Sigmoid colon (tissue), 7 donors: ENCODE measurements at places on chromosomes 4 and X. TPM values are rescaled to one million over a fixed set of nuclear protein-coding genes. Genes with fewer than 3 reads are reported as not detected.

GRCh38 chr4:16607241-16608066 is 291.0 kb downstream of the LDB2 start:
- no peak overlapping the region for H3K4me3 ChIP-seq
- H3K4me1 ChIP-seq: no peaks in the 10 kb centered on the region
- no peaks in the 10 kb centered on the region for H3K36me3 ChIP-seq

The CAPN6 gene
- total RNA-seq: 0.99 TPM

GRCh38 chrX:97756879-97757278 is 873.2 kb downstream of the RPA4 start:
- H3K4me3 ChIP-seq: no peak overlapping the region
- no peaks in the 10 kb centered on the region for H3K27me3 ChIP-seq
- no peak for DNase-seq
- no peaks in the 10 kb centered on the region for H3K36me3 ChIP-seq

The CDKN2AIP gene
- 32.3 TPM for total RNA-seq

DNA sequence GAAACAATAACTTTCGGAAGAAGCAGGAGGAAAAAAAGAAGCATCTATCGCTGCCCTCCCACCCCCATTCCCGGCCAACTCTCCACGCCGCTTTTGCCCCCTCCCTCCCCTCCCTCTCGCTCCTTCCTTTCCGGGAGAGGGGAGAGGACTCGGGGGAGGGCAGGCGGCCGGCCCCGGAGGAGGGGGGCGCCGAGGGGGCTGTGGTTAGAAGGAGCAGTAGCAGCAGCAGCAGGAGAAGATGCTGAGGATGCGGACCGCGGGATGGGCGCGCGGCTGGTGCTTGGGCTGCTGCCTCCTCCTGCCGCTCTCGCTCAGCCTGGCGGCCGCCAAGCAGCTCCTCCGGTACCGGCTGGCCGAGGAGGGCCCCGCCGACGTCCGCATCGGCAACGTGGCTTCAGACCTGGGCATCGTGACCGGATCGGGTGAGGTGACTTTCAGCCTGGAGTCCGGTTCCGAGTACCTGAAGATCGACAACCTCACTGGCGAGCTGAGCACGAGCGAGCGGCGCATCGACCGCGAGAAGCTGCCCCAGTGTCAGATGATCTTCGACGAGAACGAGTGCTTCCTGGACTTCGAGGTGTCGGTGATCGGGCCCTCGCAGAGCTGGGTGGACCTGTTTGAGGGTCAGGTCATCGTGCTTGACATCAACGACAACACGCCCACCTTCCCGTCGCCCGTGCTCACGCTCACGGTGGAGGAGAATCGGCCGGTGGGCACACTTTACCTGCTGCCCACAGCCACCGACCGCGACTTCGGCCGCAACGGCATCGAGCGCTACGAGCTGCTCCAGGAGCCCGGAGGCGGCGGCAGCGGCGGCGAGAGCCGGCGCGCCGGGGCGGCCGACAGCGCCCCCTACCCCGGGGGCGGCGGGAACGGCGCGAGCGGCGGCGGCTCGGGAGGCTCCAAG is 1.3 kb downstream of the PCDH7 start:
- no peaks in the 10 kb centered on the region for H3K36me3 ChIP-seq
- H3K27ac ChIP-seq: peak overlapping the region; percentile 88
- peaks cover 5% of the 10 kb centered on the region for H3K27me3 ChIP-seq

The FGB gene
- not detected for total RNA-seq

DNA sequence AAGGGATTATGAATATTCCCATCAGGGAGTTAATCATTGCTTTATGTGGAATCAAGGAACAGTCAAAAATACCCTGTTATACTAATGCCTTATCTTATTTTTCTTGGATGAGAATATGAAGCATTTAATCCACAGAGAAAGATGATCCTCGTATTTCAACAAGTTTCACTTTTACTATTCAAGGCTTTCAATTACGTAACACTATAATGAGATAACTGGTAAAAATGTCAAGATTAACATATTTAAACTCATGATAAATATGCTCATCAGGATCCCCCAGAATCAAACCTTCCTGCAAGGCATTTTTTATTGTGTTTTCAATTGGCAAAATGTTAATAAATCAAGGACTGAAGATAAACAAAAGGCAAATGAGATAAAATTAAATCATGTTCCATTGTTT is 5.1 kb downstream of the ZXDA start:
- no peaks in the 10 kb centered on the region for H3K36me3 ChIP-seq
- H3K27ac ChIP-seq: peak overlapping the region; percentile 52
- H3K4me3 ChIP-seq: no peak overlapping the region
- H3K4me1 ChIP-seq: peaks cover 8% of the 10 kb centered on the region

GRCh38 chrX:69268611-69269010 is 103.4 kb upstream of the PJA1 start:
- H3K27me3 ChIP-seq: no peaks in the 10 kb centered on the region
- H3K36me3 ChIP-seq: no peaks in the 10 kb centered on the region
- H3K27ac ChIP-seq: no peak overlapping the region
- peak; percentile 0 for DNase-seq
- H3K4me1 ChIP-seq: no peaks in the 10 kb centered on the region
- H3K4me3 ChIP-seq: no peak overlapping the region

DNA sequence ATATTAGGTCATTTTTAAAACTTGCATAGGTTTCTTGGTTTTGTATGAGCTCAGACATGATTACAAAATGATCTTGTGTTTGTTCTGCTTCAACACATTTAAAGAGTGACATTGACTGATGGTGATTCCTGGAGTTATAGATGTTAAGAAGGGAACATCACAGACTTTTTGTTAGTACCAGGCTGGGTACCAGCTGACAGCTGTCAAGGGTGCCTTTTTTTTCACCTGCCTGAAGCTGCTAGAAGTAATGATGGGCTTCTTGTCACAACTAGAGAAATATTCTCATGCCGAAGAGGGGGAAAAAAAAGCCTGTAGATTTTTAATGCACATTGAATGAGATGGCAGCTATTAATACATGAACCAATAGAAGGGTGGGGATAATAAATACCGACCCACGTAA is 226.6 kb upstream of the TRAM1L1 start:
- no peak overlapping the region for H3K4me3 ChIP-seq
- no peaks in the 10 kb centered on the region for H3K4me1 ChIP-seq
- no peaks in the 10 kb centered on the region for H3K27me3 ChIP-seq

DNA sequence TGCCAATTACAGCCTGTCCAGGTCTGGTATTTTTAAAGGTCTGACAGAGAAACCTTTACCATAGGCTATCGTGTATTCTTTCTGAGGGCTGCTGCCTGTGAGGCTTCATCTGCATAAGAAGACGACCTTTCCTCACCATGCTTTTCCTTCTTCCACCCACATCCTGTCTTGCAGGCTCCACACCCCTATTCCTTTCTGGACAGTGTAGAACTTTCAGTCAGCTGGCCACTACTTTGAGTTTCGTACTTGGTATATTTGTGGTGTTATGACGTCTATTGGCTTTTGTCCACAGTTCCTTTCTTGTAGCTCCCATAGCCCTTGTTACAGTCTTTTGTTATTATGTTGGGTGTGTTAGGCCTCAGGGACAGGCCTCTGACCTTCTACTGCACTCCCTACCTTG is 311.4 kb downstream of the RAPGEF2 start:
- H3K4me3 ChIP-seq: no peak overlapping the region
- H3K27ac ChIP-seq: no peak overlapping the region
- no peaks in the 10 kb centered on the region for H3K27me3 ChIP-seq

The SPACA5 gene
- total RNA-seq: not detected

The SPANXN3 gene
- total RNA-seq: not detected
